ENCODE measurements at places on chromosomes 6 and 20.

DNA sequence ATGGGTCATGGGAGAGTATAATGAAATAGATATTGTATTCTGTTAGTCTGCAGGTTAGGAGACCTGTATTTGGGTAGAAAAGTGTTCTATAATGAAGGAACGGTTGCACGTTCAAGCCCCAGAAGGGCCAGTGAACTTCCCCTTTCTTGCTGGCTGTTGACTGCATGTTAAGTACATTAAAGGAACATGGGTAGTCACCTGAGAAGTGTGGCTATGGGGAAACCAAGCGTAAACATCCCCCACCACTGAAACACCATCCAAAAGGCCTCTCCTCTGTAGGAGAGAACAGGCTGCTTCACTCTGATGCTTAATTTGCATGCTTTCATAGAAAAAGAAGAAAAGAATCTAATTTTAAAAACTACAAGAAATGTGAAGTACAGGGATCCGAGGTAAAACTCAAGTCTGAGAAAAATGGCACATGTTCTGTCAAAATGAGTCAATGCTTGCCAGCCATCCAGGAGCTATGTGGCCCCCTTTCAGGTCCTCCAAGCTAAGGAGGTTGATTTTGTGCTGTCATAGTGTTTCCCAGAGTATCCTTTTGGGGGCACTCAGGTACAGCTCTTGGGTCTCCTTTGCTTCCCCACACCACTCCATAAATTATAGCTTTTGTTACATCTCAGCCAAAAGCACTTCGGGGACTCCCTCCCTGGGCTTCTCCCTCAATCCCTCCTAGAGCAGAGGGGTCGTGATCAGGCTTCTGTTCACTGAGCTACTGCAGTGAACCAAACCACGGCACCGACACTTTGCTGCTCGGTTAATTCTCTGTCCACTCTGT is 283.7 kb upstream of the AGPAT4 start:
- no peak for DNase-seq

DNA sequence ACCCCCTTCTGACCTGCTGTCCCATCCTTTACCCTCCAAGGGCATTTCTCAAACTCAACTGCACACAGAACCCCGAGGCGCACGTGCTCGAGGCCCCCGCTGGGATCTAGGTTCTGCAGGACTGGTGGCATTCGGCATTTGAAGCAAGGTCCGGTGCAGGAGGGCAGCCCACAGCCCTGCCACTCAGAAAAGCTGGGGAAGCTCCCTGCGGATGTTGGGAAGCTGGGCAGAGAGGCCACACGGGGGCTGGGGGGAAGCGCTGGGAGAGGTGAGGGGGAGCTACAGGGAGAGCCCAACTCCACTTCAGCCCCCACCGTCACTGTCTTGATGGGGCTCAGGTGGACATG is 51.2 kb upstream of the SLCO4A1 start:
- DNase-seq = no peak

GRCh38 chr20:53335555-53335954 is 258.1 kb downstream of the ZNF217 start:
- DNase-seq = no peak

- DNase-seq = no peak
These were observed 96.4 kb upstream of the DUSP22 start for GRCh38 chr6:195861-196360.

DNA sequence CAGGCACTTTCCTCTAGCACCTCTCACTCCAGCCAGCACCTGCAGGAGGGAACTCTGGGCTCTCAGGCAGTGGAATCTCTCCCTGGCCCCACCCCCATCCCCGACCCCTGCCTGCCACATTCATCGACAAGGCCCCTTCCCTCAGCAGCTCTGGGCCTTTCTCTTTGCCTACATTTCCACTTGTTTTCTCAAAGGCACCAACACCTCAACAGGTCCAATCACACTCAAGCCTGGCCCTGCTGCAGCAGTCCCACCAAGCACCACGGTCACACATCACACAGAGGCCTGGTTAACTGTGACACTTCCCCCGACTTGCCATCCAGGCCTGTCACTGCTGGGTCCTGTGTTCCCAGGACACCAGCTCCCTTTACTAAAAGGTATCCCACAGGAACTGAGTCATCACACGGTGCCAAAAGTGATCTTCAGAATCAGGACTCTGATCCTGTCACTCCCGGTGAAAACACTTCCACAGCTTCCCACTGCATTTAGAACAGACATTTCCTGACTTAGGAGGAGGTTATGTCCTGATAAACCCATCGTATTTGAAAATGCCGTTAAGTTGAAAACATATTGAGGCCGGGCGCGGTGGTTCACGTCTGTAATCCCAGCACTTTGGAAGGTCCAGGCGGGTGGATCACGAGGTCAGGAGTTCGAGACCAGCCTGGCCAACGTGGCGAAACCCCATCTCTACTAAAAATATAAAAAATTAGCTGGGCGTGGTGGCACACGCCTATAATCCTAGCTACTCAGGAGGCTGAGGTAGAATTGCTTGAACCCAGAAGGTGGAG is 54.9 kb downstream of the MYH7B start:
- no peak for DNase-seq

DNA sequence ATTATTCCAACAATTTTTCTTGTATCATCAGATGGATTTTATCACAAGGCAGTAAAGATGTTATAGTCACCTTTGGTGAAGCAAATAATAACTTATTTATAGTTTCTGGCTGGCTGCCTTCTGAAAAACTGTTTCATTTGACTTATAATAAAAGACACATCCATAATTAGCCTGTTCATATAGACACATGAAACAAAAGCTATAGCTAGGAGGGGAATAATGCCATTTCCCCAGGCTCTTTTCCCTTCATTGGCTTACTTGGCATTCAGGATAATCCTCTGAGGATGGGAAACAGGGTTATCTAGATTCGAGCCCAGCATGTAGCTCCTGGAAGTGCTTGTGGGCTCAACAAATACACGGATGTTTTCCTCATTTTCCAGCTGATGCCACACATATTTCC is 17.5 kb downstream of the MMP24 start:
- no peak for DNase-seq

GRCh38 chr20:34904202-34904621 is 27.8 kb downstream of the ACSS2 start:
- no peak for DNase-seq

- no peak for DNase-seq
These were observed 26.8 kb upstream of the PREP start for GRCh38 chr6:105429676-105430075.

GRCh38 chr6:165804331-165805066 is 141.5 kb upstream of the PDE10A start:
- no peak for DNase-seq

DNA sequence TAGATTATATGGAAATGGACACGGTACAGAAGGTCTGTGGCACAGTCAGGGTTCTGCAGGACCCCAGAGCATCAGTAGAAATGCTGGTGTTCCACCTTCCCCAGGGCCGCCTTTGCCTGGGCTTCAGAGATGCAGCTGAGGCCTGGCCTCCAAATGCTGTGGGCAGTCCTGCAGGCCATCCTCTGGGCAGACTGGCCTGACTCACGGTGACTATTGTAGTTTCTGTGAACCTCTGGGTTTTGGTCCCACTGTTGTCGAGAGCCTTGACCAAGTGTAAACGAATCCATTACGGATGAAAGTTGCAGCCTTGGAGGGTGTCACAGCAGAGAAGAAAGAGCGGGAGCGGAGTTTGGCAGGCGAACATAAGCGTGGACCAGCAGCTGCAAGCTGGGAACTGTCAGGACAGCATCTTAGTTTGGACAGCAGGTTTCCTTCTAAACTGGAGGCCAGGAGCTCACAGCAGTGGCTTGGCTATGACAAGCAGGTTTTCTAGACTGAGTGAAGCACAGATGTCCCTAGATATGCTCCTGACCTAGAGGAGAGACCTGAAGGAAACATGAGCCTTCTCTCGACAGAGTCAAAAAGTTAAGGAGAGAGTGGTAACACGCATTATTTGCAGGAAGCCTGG is 46.2 kb upstream of the BCLAF1 start:
- DNase-seq = no peak

DNA sequence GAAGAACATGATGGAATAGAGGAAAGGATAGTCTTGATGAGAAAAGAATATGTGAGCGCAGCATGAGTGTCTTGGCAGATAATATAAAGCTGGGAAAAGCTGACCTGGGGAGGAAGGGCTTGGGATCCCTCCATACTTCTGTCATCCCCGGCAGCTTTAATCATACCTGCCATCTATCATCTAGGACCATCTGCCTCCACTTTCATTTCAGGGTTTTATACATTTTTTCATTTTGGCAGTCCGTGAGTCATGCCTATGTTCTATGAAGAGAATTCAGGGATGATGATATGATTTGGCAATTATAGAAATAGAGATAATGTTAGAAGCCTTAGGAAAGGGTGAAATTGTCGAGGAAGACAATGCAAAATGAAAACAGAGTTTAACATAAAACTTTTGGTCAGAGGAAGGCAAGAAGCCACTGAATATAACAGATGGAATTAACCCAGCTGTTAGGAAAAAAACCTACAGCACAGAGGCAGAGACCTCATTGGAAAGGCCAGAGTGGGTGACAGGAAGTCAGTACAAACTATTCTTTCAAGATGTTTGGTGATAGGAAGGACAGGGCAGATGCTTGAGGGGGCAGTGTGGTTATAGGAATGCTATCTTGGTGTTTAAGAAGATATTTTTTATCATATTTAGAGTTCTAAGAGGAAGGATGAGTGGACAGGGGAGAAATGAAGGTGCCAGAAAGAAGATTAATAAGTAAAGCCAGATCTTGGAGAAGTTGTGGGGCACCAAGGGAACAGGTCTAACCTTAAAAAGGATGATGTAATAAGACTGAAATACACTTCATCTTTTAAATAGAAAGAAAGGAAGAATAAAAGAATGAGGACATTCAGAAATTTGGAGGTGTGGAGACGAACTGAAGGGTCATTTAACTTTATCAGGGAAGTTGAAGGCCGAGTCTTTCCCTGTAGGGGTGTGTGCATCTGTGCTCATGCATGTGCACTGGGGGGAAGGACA is 37.8 kb downstream of the MARCKS start:
- no peak for DNase-seq

Measured in posterior cingulate gyrus (tissue), 11 donors.